ENCODE measurements at places on chromosomes 13 and 19.

DNA sequence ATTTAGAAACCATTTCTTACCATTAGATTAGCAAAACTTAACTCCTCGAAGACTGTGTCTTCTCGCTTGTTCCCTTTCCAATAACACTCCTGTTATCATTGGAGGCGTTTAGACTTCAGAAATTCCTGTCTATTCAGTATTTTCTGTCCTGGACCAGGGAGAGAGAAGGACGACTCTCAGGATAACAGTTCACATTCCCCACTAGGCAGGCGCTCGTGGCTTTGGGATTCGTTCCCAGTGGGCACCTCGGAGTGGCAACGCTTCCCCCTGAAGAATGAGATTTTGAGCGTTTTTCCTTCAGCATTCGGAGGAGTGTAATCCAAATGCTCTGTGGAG is 429 bp upstream of the ZNF225 start:
- no peak for DNase-seq

GRCh38 chr13:29279356-29280254 is 315.9 kb downstream of the SLC7A1 start:
- DNase-seq: no peak

DNA sequence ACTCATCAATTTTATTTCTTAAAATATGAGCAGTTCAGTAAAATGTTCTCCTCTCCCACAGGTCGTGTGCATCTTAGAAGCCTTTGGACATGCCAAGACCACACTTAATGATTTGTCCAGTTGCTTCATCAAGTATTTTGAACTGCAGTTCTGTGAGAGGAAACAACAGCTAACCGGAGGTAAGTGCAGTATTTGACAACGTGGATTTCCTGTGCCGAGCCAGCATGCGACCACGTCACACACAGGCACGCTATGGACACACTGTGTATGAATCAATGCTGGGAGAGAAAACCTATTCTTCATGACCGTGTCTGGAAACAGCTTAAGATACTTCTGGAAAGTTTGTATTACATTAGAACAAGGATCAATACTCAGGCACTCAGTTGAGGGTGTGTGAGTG is 268.5 kb downstream of the MYO16 start:
- no peak for DNase-seq

GRCh38 chr13:44698066-44698465 is 121.9 kb upstream of the TSC22D1 start:
- no peak for DNase-seq

DNA sequence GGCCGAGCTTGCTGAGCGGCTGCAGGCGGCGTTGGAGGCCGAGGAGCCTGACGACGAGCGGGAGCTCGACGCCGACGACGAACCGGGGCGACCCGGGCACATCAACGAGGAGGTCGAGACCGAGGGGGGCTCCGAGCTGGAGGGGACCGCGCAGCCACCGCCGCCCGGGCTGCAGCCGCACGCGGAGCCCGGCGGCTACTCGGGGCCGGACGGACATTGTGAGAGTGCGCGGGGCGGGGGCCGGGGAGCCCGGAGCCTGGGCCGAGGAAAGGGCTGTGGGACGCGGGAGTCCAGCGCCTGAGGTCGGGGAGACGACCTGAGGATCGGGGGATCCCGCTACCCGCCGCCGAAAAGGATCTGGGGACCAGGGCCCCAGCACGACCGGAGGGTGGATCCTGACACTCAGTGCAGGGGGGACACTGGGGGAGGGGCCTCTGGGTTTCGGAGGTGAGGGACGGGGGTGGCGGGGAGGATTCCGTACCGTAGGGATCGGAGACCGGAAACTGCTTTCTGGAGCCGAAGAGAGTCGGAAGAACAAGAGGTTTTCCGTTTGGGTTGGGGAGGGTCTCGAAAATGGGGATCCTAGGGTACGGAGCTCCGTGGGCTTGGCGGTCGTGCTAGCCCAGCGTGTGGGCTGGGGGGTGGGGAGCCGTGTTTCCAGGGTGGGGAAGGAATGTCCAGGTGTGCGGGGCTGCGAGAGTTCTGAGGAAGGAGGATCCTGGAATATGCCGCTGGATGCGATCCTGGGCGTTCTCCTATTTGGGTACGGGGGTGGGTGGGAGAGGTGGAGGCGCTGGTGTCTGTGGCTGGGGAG is 616 bp downstream of the HNRNPUL1 start:
- no peak for DNase-seq

DNA sequence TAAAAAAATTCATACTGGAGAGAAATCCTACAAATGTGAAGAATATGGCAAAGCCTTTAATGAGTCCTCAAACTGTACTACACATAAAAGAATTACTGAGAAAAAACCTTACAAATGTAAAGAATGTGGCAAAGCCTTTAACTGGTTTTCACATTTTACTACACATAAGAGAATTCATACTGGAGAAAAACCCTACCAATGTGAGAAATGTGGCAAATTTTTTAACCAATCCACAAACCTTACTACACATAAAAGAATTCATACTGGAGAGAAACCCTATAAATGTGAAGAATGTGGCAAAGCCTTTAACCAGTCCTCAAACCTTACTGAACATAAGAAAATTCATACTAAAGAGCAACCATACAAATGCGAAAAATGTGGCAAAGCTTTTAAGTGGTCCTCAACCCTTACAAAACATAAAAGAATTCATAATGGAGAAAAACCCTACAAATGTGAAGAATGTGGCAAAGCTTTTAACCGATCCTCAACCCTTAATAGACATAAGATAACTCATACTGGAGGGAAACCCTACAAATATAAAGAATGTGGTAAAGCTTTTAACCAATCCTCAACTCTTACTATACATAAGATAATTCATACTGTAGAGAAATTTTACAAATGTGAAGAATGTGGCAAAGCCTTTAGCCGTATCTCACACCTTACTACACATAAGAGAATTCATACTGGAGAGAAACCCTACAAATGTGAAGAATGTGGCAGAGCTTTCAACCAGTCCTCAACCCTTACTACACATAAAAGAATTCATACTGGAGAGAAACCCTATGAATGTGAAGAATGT is 29.0 kb downstream of the ZNF730 start:
- DNase-seq: no peak

DNA sequence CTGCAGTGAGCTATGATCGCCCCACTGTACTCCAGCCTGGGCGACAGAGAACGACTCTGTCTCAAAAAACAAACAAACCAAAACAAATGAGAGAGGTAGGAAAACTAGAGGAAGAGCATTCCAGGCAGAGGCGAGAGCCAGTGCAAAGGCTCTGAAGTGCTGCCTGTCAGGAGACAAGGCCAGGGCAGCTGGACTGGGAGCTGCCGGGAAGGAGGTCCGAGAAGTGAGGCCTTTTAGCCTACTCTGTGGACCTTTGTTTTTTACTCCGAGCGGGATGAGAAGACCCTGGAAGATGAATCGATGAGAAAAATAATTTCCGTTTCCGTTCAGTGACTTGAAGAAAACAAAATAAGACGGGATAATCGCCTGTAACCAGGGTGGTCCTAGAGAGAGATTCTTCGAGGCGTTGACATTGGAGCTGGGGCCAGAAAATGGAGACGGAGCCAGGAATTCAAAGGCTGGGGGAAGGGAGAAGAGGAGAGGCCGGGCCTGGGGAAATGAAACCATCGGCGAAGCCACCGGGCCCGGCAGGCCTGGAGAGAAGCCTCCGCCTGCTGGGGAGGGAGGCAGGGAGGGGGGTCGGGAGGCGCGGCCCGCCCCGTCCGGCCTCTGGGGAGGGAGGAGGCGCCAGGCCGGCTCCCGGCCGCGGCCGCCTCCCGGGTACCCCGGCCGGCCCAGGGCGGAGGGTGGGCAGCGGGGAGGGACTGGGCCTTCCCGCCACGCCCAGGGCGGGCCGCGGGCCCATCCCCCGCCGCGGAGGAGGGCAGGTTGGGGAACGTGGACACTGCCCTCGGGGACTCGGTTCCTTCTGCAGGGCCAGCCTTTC is 7.8 kb upstream of the SERTAD1 start:
- no peak for DNase-seq

DNA sequence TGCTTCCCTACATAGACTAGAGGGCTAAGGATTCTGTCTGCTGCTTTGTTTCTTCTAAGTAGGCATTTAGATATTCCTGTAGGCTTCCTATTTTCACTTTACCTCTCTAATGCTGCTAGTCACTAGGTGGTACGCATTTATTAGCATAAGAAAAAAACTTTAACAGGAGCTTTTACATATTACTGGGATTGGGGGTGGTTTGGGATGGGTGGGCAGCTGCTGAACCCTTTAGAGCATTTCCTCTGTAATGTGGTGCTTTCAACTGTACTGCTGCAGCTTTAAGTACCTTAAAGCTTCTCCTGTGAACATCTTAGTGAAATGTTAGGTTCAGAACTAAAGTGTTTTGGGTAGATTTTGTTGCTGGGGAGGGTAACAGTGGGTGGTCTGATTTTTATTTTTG is 92.6 kb downstream of the ZNF486 start:
- DNase-seq: no peak

DNA sequence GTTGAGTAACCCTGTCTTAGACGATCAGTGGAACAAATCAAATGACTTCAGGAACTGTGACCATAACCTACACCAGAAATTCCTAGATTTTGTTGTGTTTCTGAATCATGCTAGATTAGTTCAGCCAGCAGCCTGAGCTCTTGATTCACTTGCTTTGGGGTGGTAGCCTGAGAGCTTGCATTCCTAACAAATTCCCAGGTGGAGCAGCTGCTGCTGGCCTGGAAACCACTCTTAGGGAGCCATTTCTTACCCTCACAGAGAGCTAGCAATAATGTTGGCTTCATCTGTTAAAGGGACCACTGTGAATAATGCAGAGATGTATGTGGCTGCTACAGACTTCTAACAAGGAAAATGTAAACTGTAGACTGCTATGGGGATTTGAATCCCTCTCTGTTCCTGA is 388.1 kb upstream of the PRR20A start:
- no peak for DNase-seq

DNA sequence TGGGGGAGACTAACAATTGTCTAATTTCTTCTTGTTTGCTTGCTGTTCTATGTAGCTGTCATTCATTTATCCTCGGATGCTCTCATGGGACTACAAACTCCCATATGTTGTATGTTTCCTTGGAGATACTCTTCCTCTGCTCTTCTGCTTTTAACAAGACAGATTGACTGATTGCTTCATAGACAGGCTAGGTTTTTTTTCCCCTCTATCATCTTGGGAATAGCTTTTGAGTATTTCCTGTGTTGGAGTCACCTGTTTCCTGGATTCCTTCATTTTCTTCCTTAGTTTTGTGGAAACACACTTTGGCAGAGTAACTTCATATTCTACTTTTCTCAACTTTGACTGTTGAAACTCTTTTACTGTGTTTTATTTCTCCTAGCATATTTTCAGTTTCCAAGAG is 27.6 kb downstream of the EDNRB start:
- DNase-seq: no peak

DNA sequence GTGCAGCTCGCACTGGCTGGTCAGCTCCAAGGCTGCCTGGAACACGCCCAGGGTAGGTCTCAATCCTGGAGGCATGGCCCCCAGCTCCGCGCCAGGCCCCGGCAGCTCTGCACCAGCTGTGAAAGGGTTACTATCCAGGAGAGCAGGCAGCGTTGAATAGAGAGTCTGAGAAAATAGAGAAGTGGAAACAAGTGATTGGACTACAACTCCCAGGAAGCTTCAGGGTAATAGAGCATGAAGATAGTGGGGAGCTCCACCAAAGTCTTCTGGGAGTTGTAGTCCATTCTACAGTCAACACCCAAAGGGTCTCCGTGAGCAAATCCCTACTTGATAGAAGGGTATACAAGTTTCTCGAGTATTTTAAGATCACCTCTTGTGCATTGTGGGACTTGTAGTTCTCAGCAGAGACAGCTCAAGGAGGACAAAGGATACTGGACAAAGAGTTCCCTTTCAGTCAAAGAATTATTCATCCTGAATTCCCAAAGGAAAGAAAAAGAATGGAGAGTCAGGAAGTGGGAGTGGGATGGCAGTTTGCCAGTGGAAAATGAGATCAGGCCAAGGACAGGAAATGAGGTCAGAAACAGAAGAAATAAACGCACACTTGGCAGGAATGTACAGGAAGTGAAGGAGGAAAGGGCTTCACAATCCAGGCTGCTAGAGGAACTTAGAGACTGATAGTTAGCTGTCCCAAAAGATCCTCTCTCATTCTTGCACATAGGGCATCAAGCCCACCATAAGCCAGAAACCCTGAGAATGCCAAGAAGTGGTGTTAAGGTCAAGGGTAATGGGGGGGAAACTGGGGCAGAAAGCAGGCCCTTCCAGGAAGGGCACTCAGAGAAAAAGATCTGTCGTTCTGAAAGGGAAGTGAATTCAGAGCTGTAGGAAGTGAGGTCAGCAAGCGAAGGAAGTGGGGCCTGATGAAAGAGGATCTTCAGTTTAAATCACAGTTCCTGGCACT is 5.5 kb upstream of the MAMSTR start:
- DNase-seq: no peak

GRCh38 chr13:111411919-111412650 is 91.6 kb downstream of the TEX29 start:
- DNase-seq: no peak

DNA sequence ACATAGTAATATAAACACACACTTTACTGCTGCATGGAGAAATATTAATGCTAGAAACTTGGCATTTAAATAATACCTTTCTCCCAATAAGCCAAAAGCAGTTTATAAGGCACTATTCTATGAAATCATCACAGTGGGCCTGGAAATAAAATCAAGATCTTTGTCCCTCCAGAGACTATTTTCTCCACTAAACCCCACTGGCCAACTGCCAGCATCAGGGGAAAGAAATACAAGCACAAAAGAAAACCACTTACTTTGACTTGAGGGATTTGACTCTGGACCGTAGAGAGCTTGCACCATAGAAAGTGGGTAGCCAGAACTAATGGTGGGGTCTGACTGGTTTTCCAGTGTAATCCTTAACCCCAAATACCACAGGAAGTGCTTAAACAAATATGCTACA is 71.9 kb downstream of the DCLK1 start:
- no peak for DNase-seq

- DNase-seq: no peak
Measured at GRCh38 chr19:5985098-5985783, 7.3 kb upstream of the RANBP3 start.

DNA sequence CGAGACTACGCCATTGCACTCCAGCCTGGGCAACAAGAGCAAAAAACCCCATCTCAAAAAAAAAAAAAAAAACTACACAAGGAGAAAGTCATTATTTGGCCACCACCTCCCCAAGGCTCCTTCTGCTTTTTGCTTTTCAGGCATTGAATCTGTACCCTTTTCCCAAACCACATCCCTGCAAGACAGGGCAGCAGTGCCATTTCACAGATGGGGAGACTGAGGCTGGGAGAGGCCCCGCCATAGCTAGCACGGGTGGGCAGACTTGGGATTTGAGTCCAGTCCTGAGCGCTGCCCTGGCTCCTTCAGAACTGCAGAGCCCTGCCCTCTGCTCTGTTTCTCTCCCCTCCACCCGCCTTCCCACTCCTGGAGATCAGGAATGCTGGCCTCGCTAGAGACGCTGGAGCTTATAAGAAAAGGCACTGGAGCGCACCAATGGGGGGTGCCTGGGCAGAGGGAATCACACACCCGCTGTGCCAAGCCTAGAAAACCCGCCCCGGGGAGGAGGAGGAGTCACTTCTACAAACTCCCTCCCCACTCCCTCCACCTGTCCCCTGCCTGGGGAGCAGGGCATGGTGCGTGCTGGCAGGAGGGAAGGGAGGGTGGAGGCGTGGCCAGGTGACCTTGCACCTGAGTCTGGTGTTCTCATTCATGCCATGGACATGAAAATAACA is 17.6 kb downstream of the TJP3 start:
- no peak for DNase-seq
